ENCODE measurements at places on chromosomes 1 and 21. TPM values are rescaled to one million over a fixed set of nuclear protein-coding genes. Genes with fewer than 3 reads are reported as not detected.

GRCh38 chr1:59978511-59978910 is 51.9 kb upstream of the CYP2J2 start:
- no peak overlapping the region for H3K27ac ChIP-seq
- H3K4me3 ChIP-seq, result no peak overlapping the region
- H3K36me3 ChIP-seq, result no peaks in the 10 kb centered on the region
- H3K27me3 ChIP-seq, result no peaks in the 10 kb centered on the region
- H3K4me1 ChIP-seq, result peaks cover 19% of the 10 kb centered on the region

GRCh38 chr1:43805340-43805739 is 98.0 kb downstream of the ST3GAL3 start:
- H3K36me3 ChIP-seq, result peaks cover 16% of the 10 kb centered on the region
- H3K27ac ChIP-seq, result no peak overlapping the region
- no peaks in the 10 kb centered on the region for H3K4me1 ChIP-seq
- H3K4me3 ChIP-seq, result no peak overlapping the region

DNA sequence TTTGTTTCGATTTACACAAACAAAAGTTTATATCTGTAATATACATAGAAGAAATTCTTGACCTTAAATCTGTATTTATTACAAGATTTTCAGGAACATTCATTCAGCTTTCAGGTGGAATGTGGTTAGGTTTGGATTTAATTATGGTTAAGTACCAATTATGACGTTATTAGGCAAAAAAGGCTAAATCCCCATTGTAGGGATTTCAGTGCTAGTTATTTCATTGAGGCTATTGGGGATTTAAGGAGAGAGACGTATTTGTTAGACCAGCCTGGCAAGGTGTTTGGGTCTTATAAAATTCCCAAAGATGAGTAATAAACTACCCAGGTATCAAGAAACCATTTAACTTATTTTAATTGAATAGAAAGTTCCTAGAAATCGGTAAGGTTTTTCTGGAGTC is 26.0 kb downstream of the PRKAA2 start:
- H3K4me1 ChIP-seq, result no peaks in the 10 kb centered on the region
- no peak overlapping the region for H3K27ac ChIP-seq
- H3K27me3 ChIP-seq, result no peaks in the 10 kb centered on the region

GRCh38 chr1:156492591-156493080 is 7.9 kb downstream of the MEF2D start:
- H3K4me1 ChIP-seq, result peaks cover 98% of the 10 kb centered on the region
- H3K36me3 ChIP-seq, result peaks cover 1% of the 10 kb centered on the region

DNA sequence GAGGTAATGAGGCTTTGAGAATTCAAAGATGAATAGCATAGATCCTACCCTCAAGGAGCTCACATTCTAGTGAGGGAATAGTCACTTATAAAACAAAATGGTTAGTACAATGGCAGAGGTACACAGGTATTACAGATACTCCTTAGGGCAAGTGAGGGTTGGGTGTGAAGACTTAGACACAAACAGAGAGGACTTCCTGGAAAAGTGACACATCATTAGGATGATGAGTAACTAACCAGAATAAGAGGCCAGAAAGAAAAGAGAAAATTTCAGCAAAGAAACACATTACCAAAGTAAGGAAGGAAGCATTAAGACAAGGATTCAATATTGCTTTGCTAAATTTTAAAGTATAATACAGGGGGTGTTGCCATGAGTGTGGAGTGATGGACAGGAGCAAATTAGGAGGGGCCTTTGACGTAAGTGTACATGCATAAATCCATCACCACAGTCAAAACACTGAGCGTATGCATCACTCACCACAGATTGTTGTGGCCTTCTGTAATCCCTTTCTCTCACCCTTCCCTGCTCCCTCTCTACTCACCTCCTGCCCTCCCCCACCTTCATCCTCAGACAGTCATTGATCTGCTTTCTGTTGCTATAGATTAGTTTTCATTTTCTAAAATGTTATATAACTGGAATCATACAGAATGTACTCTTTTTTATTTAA is 7.9 kb downstream of the CD53 start:
- H3K4me3 ChIP-seq, result no peak overlapping the region
- H3K27ac ChIP-seq, result no peak overlapping the region
- peaks cover 4% of the 10 kb centered on the region for H3K27me3 ChIP-seq

DNA sequence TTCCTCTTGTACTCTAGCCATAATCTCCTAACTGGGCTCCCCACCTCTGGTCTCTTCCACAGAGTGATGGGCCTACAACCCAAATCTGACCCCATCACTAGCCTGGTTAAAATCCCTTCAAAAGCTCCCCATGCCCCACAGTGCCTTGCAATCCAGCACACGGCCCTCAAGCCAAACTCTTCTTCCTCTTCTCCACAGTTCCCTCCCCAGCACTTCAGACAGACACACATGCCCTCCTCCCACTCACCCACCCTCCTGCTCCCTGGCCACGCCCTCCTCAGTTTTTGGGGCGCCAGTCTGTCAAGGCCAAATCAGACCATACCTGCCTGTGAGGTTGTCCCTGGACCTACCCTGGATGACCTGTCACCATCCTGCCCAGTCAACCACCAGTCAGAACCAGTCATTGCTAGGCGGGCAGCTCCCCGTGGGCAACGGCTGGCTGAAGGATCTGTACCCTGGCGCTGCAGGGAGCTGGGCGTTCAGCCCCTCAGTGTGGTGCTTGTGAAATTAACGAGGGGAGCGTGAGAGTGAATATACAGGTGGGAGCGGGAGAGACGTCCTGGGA is 753 bp downstream of the C1orf210 start:
- peaks cover 10% of the 10 kb centered on the region for H3K27me3 ChIP-seq
- no peak overlapping the region for H3K4me3 ChIP-seq
- H3K4me1 ChIP-seq, result no peaks in the 10 kb centered on the region
- peak; percentile 46 for DNase-seq
- no peak overlapping the region for H3K27ac ChIP-seq

- H3K36me3 ChIP-seq, result peaks cover 4% of the 10 kb centered on the region
- DNase-seq, result no peak
- H3K27me3 ChIP-seq, result no peaks in the 10 kb centered on the region
- no peak overlapping the region for H3K27ac ChIP-seq
- H3K4me1 ChIP-seq, result peaks cover 26% of the 10 kb centered on the region
Measured at GRCh38 chr1:47340227-47340626, 6.6 kb downstream of the CMPK1 start.

GRCh38 chr1:157732755-157733154 is 32.2 kb upstream of the FCRL3 start:
- H3K4me1 ChIP-seq, result no peaks in the 10 kb centered on the region
- no peak overlapping the region for H3K4me3 ChIP-seq

DNA sequence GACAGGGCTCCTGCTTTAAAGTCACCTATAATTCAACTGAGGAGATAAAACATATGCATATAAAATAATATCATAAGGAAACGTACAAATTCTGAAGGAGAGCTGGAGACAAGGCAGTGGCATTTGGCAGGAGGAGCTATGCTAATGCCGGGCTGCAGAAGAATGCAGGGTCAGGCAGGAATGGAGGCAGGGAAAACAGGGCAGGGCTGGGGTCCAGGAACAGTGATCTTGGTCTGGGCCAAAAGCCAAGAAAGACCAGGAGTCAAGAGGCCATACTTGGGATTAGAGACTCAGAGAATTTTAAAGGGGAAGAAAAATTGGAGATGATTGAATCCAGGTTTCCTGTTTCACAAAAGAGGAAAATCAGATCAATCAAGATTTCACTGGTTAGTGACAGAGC is 20.0 kb upstream of the BRDT start:
- H3K4me1 ChIP-seq, result peaks cover 15% of the 10 kb centered on the region
- H3K36me3 ChIP-seq, result no peaks in the 10 kb centered on the region
- H3K27ac ChIP-seq, result no peak overlapping the region
- no peak for DNase-seq

DNA sequence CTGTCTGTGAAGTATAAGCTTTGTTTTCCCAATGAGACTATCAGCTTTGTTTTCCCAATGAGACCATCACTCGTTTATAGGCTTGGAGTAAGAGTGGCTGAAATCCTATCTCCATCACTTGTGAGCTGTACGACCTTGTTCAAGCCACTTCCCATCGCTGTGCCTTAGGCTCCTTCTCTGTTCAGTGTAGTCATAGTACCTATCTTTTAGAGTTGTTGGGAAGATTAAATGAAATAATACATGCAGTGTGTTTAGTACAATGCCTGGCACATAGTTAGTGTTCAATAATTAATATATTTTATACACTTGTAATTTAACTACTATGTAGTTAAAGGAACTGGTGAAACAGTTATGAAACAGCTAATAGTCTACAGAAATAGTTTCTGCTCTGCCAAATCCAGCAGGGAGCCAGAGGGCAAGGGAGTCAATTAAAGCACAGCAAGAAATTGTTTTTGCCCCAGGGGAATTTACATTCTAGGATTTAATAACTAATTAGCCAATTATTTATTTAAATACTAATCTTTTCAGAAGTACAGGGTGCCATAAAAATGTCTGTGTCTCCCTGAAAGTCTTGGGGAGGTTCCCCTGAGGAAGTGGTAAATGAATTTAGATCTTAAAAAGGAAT is 139.3 kb upstream of the HMCN1 start:
- no peak overlapping the region for H3K27ac ChIP-seq
- H3K36me3 ChIP-seq, result no peaks in the 10 kb centered on the region
- DNase-seq, result no peak
- H3K4me1 ChIP-seq, result peaks cover 13% of the 10 kb centered on the region
- no peaks in the 10 kb centered on the region for H3K27me3 ChIP-seq

DNA sequence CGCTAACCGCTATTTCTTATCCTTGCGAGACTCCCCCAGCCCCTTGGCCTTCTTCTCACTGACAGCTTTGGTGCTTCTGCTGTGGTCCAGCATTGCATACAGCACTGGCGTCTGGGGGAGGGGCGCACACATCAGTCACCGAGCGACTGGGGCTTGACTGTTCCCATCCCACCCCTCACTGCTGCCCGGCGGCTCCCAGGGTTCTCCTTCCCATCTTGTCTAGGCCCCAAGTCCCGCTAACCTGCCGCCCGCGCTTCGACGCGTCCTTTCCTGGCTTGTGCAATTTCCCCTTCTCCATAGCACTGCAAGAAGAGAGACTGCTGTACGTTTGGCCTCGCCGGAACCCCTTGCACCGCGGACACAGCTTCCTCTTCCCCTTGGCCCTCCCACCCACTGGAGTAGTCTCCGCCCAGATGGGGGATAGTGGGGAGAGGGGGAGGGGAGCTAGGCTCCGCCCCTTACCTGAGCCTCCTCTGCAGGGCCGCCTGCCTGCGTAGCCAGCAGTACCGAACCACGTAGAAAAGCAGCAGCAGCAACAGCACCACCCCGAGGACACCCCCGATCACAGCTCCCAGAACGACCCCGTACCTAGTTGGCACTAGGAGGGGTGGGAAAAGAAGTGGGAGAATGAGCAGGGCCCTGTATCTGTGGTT is 3.8 kb downstream of the MPZ start:
- H3K27ac ChIP-seq, result no peak overlapping the region
- H3K36me3 ChIP-seq, result no peaks in the 10 kb centered on the region
- H3K4me3 ChIP-seq, result peak overlapping the region; percentile 68

GRCh38 chr21:16071092-16071491 is 341.3 kb downstream of the USP25 start:
- no peaks in the 10 kb centered on the region for H3K36me3 ChIP-seq
- H3K27me3 ChIP-seq, result no peaks in the 10 kb centered on the region
- H3K4me3 ChIP-seq, result no peak overlapping the region
- H3K4me1 ChIP-seq, result peaks cover 19% of the 10 kb centered on the region
- no peak overlapping the region for H3K27ac ChIP-seq
- DNase-seq, result no peak

DNA sequence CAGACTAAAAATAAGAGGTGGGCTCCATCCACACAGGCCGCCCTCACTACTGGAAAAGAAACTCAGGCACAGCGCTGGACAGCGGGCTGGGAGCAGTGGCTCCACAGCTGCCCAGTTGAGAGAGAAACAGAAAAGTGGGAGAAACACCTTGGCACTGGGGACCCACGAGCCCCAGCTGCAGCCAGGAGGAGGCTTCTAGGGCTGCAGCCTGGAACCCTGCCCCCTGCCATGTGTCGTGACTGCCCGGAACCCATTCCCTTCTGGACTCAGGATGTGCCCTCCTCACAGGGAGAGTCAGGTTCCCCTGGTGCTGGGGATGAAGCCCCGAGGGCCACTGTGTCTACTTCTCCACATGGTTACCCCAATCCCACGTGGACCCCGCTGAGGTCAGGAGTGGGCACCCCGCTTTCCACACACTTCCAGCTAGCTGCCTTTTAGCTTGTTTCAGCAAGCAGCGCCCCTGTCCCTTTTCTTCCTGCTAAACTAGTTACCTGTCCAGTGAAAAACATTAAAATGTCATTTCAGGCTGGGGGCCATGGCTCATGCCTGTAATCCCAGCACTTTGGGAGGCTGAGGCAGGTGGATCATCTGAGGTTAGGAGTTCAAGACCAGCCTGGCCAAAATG is 35.9 kb downstream of the PARP1 start:
- H3K4me1 ChIP-seq, result peaks cover 6% of the 10 kb centered on the region
- no peak for DNase-seq
- no peak overlapping the region for H3K4me3 ChIP-seq
- H3K27me3 ChIP-seq, result no peaks in the 10 kb centered on the region

DNA sequence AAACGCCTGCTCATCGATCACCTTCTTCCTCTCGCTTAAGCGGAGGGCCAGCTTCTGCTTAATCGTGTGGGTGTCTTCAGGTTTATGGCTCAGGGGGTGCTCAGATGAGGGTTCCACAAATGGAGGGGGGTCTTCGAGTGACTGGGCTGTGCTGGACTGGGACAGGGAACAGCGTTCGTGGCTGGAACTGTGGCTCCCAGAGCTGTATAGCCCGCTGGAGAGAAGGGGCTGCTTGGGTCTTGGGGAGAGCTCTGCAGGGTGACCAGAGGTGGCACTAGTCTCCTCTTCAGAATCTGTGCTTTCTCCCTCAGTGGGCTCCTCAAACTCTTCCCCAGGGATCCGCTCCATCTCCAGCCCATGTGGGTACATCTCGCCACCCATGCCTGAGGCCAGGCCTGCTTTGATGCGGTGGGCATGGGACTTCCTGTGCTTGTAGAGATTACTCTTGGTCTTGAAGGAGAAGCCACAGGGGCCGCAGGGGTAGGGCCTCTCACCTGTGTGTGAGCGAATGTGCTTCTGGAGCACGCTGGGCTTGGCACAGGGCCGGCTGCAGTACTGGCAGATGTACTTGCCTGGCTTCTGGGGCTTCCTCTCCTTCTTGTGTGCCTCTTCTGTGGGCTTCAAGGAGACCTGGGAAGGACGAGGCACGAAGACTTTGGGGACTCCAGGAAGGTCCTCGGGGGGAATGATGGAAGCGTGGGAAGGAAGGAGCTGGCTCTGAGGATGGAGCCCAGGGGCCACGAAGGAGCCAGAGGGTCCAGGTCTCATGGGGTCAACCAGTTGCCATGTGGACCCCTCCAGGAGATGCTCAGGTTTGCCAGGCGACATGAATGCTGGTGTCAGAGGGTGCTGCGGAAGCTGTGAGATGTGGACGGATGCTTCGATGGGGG is 99.4 kb upstream of the EDN2 start:
- H3K27me3 ChIP-seq, result no peaks in the 10 kb centered on the region
- peaks cover 1% of the 10 kb centered on the region for H3K36me3 ChIP-seq
- H3K4me1 ChIP-seq, result no peaks in the 10 kb centered on the region
- DNase-seq, result no peak
- H3K27ac ChIP-seq, result no peak overlapping the region

SYPL2 gene
- total RNA-seq, result 0.75 TPM

IL12RB2 gene
- total RNA-seq, result not detected

PAQR6 gene
- total RNA-seq, result 4.9 TPM

GREM2 gene
- total RNA-seq, result 0.05 TPM

IGSF5 gene
- total RNA-seq, result not detected

BMP8A gene
- total RNA-seq, result 0.12 TPM
